ENCODE measurements at places on chromosomes 7 and 10. TPM values are rescaled to one million over a fixed set of nuclear protein-coding genes. Genes with fewer than 3 reads are reported as not detected.

Gene DOCK1
- 0.53 TPM for total RNA-seq

Gene BNIP3
- total RNA-seq, result 31.3 TPM

Gene MOGAT3
- not detected for total RNA-seq

GRCh38 chr7:20470726-20471125, 140.0 kb downstream of the ITGB8 start:
- no peak overlapping the region for H3K4me3 ChIP-seq
- H3K27me3 ChIP-seq, result no peaks in the 10 kb centered on the region
- H3K4me1 ChIP-seq, result no peaks in the 10 kb centered on the region
- no peak overlapping the region for H3K27ac ChIP-seq
- H3K36me3 ChIP-seq, result no peaks in the 10 kb centered on the region

DNA sequence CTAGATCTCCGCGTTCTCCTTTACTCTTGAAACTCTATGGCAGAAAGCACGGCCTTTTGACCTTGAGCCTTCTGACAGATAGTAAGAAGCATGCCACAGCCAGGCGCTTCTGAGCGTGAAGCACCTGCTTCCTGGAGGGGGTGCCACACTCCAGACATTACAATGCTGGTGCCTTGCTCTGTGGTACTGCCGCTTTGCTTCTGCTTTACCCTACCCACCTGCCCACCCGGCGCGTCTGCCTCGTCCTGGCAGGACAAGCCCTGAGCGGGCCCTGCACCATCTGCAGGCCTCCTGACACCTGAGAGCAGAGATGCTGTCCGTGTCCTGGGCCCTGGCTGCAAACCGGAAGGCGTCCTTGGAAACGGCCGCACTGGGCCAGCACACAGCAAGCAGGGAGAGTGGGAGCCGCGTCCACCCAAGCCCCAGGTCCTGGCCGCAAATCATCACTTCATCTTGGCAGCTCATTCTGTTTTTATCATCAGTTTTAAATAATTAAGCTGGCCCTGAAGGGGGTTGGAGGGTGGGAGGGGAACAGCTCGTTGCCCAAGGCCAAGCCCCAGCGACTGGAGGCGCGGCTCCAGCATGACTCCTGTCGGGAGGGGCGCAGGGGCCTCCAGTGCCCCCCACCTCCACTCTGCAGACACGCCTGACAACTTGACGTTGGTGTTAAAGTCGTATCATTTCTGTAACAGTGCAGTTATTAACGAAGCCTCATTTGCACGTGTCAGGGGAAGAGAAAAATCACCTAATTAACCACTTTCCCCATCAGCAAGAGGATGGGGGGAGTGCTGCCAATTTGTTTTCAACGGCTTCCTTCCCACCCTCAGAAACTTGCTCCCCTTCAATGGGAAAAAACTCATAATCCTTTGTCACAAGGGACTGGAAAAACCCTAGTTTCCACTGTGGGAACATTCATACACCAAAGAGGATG, 132.2 kb downstream of the MAD1L1 start:
- peaks cover 3% of the 10 kb centered on the region for H3K36me3 ChIP-seq
- no peaks in the 10 kb centered on the region for H3K27me3 ChIP-seq
- no peak overlapping the region for H3K27ac ChIP-seq
- peak; percentile 33 for DNase-seq

Measured in activated T-cell treated with anti-CD3 and anti-CD28 coated beads, Interleukin-2, amount 50 U/mL, for 72 hours (primary cell).